ENCODE measurements at places on chromosomes 6 and 20.

DNA sequence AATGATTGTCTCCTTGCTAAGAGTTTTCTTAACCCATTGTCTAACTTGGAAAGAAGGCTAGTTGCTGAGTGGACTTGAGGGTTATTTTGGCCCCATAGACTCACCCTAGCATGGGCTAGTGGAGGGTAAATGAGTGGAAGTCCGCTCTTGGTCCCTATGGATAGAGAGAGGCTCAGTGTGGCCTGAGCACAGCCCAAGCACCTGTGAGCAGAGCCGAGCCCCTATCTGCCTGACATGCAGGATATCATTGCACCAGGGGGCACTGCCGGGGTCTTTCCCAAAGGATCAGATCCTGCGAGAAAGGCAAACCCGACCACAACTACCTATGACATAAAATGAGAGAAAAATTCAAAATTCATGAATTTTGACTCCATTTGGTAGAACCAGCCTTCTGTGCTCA, 70.6 kb upstream of the GGTLC1 start:
- no peak for DNase-seq

DNA sequence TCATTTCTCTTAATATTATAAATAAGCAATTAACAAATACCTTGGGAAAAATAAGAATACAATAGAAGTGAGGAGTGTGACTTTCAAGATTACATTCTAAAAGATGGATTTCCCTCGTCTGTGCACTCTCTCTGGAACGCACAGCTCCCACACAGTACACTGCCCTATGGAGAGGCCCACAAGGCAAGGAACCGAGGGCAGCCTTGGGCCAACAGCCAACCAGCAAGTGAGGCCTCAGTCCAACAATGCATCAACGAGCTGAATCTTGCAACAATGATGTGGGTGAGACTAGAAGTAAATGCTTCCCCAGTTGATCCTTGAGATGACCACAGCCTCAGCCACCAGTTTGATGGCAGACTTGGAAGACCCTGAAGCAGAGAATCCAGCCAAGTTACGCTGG, 34.5 kb upstream of the AVP start:
- DNase-seq, result no peak

- no peak for DNase-seq
Observed at GRCh38 chr6:14035071-14035847, 82.3 kb upstream of the CD83 start.

GRCh38 chr20:63740070-63740626, 572 bp downstream of the SLC2A4RG start:
- DNase-seq, result no peak

GRCh38 chr6:56637640-56638039, 5.0 kb downstream of the DST start:
- no peak for DNase-seq

DNA sequence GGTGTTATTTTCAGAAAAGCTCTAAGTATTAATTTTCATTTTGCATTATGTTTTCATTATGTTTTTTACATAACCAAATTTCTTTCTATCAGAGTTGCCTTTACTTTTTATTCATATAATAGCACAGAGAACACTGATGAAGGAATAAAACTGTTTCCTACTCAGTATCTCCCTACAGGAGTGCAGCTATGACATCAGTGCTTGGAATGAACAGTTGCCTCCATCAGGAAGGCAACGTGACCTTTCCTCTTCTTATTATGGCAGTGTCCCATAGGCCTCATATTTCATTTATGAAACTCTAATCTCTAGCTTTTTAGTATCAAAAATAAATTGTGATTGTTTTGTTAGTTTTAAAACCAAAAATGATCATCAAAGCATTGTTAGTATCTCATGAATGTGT, 712.8 kb downstream of the CD109 start:
- no peak for DNase-seq

- DNase-seq, result no peak
Observed at GRCh38 chr20:64144144-64144912, 19.9 kb upstream of the MYT1 start.

DNA sequence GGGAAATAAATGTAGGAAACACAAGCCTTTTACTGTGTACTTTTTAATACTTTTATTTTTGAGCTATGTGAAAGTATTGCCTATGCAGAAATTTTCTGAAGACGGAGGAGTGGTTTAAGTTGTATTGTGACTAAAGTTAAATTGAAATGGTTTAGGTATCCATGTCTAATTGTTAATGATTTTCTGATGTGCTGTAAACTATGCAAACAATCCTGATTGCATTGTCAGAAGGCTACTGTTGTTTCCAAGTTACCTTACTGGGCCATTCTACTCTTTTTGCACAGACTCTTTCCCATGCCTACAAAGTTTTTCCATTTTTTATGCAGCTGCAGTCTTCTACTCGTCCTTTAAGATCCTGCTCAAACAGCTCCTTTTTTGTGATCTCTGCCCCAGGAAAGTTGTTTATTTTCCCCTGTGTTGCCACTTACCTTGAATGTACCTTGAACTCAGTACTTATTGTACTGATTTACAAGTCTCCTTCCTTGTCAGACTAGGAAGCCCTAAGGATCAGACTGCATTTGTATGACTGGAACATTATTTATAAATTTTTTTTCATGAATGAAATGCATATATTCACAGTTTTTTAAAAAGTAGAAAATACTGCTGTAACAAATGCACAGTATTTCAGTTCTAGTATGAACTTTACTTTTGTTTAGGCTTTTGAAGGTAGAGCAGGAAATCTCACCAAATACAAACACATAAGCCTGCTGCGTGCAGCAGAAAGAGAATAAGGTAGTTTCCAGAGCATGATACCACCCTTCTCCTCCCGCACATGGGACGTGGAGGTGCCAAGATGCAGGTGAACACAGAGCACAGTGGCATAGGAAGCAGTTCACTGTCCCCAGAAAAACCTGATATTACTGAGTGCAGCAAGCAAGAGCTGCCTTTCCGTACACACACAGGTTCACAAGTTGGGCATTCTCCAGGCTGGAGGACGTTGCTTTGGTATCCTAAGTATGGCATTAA, 97.8 kb downstream of the CRYBG1 start:
- DNase-seq, result no peak

GRCh38 chr20:462199-462991, at the start of gene TBC1D20:
TSS of gene TBC1D20 (minus strand) at chr20:462533. CDS start at chr20:462405, 128 bp downstream.
- DNase-seq, result no peak

DNA sequence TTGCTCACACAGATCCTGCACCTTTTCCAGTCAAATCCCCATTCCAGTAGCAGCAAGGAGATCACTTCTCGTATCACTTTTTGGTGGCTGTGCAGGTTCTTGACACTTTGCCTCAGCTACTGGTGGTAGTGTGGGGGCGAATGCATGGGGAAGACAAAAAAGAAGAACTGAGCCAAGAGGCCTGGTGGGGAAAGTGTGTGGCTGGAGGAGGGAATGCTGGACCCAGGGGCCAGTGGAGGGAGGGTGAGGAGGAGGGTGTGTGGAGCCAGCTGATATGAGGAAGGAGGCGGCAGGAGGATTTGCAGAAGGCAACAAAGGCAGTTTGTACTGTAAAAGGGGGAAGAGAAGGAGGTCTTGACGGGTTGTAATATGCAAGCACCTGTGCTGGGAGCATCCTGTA, 15.7 kb upstream of the HLA-C start:
- DNase-seq, result no peak

DNA sequence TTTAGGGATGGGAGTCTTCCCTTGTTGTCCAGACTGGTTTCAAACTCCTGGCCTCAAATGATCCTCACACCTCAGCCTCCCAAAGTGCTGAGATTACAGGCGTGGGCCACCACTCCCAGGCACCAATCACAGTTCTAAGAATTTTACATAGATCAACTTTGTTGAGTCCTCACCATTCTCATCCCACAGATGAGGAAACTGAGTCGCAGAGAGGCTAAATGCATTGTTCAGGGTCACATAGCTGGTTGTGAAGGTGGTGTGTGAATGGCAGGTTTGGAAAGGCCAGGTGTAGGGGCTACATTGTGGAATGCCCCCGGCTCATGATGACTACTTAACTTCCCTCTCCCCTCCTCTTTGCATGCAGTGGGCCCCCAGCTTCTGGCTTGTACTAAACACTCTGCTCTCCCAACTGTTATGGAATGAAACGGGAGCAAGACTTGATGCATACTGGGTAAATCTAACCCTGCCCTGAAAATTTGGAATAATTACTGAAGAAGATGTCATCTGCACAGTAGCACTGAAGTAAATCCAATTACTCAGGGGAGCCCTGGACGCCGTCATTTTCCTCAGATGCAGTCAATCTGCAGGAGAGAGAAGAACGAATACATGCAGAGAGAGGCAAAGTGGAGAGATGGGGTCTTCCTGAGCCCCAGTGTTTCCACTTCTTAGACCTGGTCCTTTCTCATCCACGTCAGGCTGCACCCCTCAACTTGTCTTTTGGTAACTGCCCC, 102.3 kb upstream of the ZNF217 start:
- DNase-seq, result no peak

DNA sequence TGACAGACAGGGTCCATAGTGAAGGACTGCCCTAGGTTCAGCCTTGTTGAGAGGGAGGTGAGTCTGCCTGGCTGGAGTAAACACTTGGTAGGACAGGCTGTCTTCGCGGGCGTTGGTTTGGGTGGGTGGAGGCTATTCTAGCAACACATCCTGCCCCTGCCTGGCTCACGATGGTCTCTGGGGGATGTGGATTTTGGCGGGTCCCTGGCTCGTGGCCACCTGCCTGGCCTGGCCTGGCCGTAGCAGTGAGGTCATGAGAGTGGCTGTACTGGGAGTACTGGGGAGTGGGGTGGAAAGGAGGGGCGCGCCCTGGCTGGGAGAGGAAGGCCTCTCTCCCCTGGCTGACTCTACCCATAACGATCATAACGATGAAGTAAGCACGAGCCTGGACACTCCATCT, 30.2 kb upstream of the MRPS18A start:
- no peak for DNase-seq

GRCh38 chr20:12068121-12068520, 150.4 kb downstream of the BTBD3 start:
- no peak for DNase-seq

DNA sequence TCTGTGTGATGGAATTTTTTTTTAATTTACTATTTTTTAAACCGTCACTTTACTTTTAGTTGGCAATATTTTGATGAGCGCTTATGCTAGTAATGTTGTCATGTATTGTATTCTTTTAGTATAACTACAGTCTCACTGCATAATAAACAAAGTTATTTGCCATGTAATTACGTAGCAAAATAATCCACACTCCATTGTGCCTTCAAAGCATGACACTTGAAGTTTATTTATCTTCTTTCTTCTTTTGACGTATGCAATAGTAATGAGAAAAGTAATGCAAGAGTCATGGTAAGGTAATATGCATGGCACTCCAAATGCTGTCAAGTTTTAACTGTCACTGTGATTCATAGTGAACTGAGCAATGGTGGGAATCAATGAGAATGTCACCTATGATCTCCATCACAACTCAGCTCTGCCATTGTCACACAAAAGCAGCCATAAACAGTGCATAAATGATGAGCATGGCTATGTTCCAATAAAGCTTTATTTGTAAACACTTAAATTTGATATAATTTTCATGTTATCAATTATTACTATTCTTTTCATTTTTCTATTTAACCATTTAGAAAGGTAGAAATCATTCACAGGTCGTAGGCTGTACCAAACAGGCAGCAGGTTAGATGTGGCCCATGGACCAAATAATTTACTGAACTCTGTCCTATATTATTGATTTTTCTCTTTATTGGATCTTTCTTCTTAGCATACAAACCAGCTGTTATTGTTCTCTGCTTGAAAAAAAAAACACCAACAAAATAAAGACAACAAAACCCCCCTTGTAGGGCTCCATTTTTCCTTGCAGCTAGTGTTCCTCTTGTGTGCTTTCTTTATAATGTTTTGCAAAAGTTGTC, 27.1 kb downstream of the RNF217 start:
- no peak for DNase-seq

GRCh38 chr6:53771785-53772624, 22.8 kb upstream of the LRRC1 start:
- no peak for DNase-seq

- DNase-seq, result no peak
Observed at GRCh38 chr6:112842330-112842685, 495.2 kb downstream of the RFPL4B start.

DNA sequence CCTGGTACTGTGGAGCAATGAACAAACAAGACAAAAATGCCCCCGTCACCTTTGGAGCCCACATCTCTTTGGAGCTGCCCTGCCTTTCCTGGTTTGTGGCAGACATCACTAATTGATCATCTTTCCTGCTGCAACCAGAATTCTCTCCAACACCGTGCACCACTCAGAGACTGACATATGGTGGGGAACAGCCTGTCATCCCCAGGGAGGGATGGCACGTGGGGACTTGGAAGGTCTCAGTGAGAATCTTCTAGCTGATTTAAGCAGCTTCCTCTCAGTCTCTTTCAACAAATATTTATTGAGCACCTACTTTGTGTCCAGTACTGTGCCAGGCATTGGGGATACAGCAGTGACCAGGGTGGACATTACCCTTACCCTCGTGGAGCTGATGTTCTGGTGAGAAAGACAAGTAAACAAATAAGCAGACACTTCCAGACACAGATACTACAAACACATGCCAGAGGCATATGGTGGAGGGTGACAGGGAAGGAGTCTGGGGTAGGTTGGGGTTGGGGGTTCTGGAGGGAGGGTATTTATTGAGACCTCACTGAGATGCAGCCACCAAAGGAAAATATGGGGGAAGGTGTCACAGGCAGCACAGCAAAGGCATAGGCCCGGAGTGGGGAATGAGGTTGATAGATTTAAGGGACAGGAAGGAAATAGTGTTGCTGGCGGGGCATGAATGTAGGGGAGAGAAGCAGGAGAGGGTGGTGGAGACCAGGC, 82.3 kb downstream of the CEBPB start:
- DNase-seq, result no peak

- no peak for DNase-seq
Observed at GRCh38 chr6:33165581-33166258, 26.5 kb downstream of the COL11A2 start.

GRCh38 chr6:167470836-167471547, 146.1 kb downstream of the TTLL2 start:
- DNase-seq, result no peak

DNA sequence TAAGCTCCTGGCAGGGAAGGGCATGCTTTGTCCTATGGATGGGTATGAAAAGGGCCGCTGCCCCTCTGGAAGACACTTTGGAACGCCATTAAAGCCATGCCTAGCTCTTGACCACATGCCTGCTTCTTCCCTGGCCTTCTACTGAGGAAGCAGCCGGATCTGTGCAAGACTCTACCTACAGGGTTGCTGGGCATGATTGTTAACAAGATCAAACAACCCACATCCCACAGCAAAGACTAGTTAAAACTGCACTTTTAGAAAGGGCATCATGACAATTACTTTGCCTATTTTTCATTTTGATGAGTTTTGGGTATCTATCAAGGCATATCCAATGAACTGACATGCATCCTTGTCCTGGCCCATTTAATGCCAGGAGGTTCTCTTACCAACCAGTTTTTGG, 25.5 kb downstream of the NSFL1C start:
- no peak for DNase-seq

- DNase-seq, result no peak
Observed at GRCh38 chr6:75491291-75491690, 2.3 kb downstream of the FILIP1 start.
